ENCODE measurements at places on chromosomes 4 and X.

- DNase-seq: no peak
These were observed 12.1 kb downstream of the F9 start for GRCh38 chrX:139542652-139543051.

DNA sequence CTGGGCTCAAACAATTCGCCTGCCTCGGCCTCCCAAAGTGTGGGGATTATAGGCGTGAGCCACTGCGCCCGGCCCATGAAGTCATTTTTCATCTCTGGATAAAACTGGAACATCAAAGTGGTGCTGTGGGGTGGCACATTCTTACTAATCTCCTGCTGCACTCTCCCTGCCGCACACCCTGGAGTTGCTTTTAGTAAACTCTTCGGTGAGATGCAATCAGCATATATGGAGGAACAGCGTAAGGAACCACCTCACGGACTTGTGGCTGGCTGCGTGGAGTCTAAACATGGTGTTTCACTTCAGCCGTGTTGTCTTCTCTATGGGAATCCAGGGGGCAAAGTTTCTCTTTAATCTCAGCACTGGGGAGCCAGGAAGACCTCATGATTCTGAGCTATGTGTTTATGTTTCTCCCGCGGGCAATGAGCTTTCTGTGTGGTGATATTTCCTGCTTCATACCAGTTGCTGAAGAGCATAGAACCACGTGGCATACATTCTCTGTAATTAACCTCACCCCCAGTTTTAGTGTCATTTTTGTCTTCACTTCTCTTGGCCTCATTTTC is 2.1 kb upstream of the RHOH start:
- DNase-seq: no peak

DNA sequence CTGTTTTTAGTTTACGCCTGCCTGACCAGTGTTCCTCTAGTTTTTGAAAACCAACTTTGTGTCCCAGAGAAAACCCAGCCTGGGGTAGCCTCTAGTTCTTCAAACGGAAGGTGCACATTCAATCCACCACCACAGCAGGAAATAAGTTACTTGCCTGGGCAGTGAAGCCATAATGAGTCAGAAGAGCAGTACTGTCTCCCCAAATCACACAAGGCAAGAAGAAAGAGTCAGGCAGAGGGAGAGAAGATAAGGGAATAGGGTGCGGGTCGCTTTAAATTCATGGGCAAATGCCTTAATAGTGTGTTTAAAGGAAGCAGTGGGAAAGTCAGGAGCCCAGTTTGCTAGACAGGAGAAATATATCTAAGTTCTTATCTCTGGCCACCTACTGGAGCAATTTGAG is 333.8 kb upstream of the GRIA3 start:
- DNase-seq: no peak

DNA sequence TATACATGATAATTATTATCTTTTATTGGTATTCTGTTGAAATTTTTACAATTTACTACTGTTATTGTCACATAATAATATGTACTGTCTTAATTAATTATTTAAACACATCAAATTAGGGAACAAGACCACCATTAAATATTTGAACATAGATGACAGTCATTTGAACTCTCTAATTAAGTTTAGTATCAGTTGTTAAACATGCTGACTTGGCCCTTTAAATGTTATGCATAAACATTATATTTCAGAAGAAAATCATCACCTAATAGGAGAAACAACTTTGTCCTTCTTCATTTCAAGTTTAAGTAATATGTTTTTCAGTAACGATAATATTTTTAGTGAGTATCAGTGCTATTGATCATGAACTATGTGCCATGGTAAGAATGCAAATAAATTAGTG is 623.5 kb upstream of the GNPDA2 start:
- no peak for DNase-seq
